ENCODE measurements at places on chromosomes 6 and 20.

DNA sequence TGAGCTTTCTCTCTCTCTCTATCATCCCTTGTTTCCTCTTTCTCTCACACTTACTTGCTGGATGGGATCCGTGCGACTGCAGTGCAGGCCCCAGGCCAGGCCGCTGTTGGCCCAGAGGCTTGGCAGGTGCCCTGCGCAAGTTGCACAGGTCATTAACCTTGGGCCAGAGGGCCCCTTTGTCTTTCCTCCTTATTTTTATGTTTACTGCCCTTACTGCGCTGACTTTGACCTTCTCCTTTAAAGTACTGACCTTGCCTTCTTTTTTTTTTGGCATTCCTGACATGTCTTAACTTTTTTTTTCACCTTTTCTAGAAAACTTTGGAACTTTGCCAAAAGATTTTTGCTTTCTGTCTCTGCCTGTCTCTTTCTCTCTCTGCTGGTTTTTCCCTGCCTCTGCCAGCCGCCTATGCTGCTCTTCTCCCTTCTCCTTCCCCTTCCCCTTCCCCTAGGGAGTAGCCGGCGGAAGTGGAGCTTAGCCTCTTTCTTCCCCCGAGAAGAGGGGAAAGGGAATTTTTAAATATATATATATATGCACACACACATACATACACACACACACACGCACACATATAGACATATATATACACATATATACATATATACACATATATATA, 59.6 kb upstream of the CDH4 start:
- no peak for DNase-seq

DNA sequence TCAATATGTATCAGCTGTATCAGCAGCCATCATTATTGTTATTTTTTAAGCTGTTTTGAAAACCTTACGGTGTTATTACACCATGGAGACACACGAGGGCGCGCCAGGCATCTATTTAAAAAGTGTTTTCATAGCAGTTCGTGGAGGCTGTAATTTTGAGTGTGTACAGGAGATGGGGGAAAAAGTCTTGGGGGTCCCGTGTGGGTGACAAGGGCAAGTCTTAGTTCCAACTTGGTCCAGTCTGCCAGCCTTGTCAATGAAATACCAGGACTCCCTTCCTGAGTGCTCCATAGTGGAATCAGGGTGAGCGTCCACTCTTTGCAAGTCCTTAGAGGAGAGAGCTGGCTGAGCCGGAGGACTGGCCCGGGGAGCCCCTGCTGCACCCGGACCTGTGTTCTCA, 43.3 kb downstream of the SLC2A10 start:
- DNase-seq, result peak; percentile 69

DNA sequence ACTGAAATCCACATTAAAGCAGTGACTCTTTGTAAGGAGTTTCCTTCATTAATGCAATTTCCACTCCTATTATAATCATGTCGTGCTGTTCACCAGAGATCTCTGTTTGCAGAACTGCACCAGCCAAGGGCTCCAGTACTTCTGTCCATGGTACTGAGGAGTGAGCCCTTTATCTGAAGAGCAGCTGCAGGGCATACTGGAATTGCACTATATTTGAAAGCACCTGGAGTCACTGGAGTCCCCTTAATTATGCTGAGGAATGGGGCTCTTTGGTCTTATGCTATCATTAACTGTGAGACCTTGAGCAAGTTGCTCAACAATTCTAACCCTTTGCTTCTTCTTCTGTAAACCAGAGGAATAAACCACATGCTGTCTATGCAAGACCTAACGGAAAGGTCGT, 61.7 kb upstream of the NUP153 start:
- no peak for DNase-seq

GRCh38 chr6:111813677-111814310, 59.5 kb downstream of the FYN start:
- DNase-seq, result no peak

- no peak for DNase-seq
Observed at GRCh38 chr6:61886608-61887259, 399.3 kb downstream of the KHDRBS2 start.

- no peak for DNase-seq
Observed at GRCh38 chr6:90107771-90108282, 188.8 kb downstream of the BACH2 start.

DNA sequence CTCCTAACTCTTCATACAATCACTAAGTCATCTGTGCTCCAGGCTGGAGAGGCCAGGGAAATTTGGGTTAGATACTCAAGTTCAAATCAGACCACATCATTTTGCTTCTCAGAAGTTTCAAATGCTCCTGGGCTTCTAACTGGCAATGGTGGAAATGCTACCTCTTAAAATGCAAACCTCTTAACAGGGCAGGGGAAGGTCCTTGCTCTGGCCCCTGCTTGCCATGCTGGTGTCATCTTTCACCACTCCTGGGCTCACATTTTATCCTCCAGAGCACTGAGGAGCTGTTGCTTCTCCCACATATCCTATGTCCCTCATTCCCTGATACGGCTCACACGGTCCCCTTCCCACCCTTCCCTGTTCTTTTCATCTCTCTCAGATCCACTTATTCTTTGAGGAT, 41.8 kb upstream of the NT5E start:
- no peak for DNase-seq

- DNase-seq, result no peak
Observed at GRCh38 chr6:16177881-16178280, 49.0 kb downstream of the MYLIP start.

GRCh38 chr6:113304116-113304515, 553.0 kb upstream of the MARCKS start:
- no peak for DNase-seq

DNA sequence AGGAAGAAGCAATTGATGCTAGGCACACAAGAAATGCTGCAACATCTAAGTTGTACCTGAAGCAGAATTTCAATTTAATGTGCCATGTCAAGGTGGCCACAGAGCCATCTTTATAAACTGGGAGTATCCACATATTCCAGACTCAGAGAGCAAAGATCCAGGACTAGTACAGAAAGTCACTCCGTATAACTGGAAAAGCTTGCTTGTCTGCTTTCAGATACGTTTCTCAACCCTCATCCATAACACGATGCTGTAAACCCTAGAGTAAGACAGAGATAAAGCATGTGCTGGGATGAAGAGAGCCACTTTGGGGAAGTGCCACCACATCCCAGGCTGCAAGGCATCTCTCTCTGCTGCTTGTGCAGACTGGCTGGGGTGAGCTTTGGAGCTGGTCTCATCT, 134.7 kb downstream of the PACRG start:
- DNase-seq, result no peak

DNA sequence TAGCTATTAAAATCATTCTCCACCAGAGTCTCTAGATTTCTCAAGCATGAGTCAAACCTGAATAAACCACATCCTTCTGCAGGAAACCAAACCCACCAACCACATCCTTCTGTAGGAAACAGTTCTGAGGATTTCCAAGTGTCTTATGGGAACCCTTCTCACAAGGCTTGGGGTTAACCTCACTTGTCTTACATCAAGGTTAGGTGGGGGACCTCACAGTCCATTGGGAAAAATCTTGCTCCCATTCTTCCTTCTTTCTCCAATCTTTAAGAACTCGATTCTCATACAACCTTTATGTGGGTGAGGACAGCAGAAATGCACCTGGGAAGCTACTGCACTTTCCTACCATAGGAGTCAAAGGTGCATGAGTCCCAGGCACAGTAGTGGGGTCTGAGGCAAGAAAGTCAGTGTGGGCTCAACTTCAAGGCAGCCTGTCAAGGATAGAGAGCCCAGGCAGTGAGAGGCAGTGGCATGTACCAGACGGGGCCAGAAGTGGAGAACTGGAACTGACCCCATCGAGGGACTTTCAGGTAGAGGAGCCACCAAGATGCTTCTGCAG, 114.5 kb downstream of the SLC22A3 start:
- no peak for DNase-seq

DNA sequence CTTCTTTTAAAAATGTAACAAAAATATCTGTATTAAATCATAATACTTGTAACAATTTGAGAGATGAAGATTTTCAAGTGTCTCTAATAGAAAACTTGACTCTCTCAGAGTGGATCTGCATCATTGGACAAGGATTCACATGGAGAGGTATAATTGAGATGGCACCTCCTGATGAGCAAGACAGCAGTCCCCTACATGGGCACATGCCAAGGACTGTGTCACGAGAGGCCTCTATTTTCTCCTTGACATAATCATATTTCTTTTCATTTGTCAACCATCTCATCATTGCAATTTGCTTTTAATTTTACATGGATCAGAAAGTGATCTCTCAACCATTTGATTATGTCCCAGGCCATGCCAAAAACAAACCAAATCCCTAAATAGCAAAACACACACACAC, 206.8 kb upstream of the THEMIS start:
- no peak for DNase-seq

DNA sequence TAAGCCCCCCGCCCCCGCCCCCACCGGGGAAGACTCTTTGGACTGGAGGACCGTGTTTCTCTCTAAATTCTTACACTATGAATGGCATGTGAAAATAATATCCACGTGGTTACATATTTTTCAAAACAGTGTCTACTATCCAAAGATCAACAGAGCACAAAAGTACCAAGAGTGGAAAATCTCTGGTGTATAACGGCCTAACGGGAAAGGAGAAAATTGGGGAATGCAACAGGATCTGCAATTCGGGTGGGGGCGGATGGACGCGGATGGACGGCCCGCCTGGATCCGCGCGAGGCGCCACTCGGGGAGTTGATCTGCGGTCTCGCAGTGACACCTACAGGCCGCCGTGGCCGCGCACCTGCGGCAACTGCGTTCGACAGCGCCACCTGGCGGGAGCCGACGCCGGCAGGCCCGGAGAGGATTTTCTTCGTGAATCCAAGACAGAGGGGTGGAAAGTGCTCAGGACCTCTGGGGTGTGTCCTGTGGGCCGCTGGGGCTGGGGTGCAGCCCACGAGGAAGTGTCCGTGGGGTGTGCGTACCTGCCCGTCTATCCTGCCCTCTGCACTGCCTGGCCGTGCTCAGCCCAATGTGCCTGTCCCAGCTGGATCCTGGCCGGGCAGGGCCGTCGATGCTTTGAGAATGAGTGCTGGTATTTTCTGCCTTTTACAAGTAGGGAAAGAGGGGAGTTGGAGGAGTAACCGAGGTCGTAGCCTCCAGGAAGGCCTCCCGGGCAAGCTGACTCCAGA, 18.6 kb downstream of the ANKRD60 start:
- peak; percentile 61 for DNase-seq
